ENCODE measurements at places on chromosomes 4 and X. TPM values are rescaled to one million over a fixed set of nuclear protein-coding genes. Genes with fewer than 3 reads are reported as not detected.

Gene ADH1C
- polyA plus RNA-seq, result 2.6 TPM

Gene EGF
- polyA plus RNA-seq, result 1.3 TPM

GRCh38 chr4:60033826-60034225 is 1166.3 kb upstream of the ADGRL3 start:
- DNase-seq, result no peak

GRCh38 chr4:152009983-152010709 is 249.3 kb upstream of the GATB start:
- DNase-seq, result no peak

DNA sequence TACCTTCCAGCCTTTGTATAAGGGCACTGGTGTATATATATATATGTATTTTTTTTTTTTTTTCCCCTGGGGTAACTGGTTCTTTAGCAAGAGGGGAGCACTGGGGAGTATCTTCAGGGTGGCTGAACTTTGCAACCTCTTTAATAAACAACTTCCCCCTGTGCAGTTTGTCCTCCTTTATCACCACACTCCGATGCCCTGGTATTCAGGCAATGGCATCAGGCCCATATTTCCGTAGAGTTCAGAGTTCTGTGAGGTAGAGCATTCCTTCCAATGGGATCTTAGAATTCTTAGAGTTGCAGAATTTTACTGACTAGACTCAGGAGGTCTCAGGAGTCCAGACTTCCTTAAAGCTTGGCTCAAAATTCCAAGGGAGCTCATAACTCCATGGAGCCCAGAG is 24.6 kb downstream of the NYX start:
- no peak for DNase-seq

- DNase-seq, result no peak
Measured at GRCh38 chr4:13059019-13059418, 425.1 kb downstream of the RAB28 start.

DNA sequence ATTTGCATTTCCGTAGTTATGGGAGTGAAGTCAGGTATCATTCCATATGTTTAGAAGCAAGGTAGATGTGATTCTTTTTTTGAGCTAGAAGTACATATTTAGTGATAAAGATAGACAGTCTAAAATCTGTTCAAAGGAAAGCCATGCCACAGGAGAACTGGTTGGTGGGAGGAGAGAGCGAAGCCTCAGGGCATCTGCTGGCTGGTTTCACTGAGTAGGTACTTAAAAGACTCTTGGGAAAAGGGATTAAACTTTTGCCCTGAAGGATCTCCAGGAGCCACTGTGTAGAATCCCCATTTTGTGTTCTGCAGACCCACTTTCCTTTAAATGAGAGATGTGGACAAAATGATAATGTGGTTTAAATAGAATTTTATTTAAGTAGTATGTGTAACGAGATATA is 89.6 kb downstream of the SHROOM2 start:
- DNase-seq, result no peak
